Hair follicular keratinocyte (primary cell): ENCODE measurements at places on chromosomes 7 and 10. TPM values are rescaled to one million over a fixed set of nuclear protein-coding genes. Genes with fewer than 3 reads are reported as not detected.

The ASIC3 gene
- 1.8 TPM in 1 of 2 replicates, not detected in the other for total RNA-seq

The PNLIPRP1 gene
- total RNA-seq, result not detected in 2 replicates

The PYROXD2 gene
- total RNA-seq, result 1.5 and 1.6 TPM in 2 replicates

The RARRES2 gene
- total RNA-seq, result not detected in 2 replicates

The MAT1A gene
- total RNA-seq, result not detected in 2 replicates
